Activated naive CD4-positive, alpha-beta T cell (primary cell): ENCODE measurements at places on chromosomes 2 and 18.

- DNase-seq, result no peak
Measured at GRCh38 chr2:238987352-238987981, 139.6 kb downstream of the TWIST2 start.

GRCh38 chr2:86031151-86031550, 74.5 kb downstream of the POLR1A start:
- no peak for DNase-seq

- DNase-seq, result no peak
Measured at GRCh38 chr18:38402509-38402908, 836.9 kb upstream of the CELF4 start.

GRCh38 chr2:195451160-195451559, 205.9 kb upstream of the SLC39A10 start:
- no peak for DNase-seq

GRCh38 chr2:188440849-188441248, 149.2 kb downstream of the GULP1 start:
- no peak for DNase-seq

DNA sequence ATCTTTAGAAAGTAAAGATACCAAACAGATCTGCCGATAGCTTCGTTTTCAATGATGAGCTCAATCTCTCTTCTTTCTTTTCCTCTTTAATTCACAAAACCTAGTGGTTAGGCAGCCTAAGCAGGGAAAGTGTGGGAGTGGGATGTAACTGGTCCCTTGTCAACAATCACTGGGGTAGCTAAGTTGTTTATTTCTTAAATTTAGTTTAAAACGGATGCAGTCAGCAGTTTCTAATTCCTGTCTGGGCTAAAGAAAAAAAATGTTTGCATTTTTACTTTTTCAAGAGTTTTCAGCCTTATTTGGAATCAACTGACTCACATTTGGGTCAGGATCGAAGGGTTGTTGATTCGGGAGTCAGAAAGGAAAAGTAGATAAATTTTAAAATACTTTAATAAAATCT, 137.7 kb upstream of the TACR1 start:
- no peak for DNase-seq

DNA sequence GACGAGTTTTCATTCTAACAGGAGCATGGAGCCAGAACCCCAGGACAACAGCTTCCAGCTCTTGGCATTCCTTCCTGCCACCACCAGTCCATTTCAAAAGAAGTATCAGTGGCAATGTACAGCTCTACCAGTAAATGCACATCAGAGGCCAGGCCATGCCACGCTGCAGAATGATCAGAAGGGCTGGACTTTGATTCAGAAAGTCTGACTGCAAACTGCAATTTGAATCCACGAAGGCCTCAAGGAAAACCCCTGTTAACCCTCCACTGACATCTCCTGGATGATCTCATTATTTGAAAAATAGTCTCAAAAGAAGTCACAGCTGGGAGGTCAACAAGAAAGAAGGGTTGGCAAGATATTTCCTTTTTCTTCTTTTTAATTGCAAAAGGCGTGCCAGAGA, 119.2 kb downstream of the MYO5B start:
- no peak for DNase-seq

DNA sequence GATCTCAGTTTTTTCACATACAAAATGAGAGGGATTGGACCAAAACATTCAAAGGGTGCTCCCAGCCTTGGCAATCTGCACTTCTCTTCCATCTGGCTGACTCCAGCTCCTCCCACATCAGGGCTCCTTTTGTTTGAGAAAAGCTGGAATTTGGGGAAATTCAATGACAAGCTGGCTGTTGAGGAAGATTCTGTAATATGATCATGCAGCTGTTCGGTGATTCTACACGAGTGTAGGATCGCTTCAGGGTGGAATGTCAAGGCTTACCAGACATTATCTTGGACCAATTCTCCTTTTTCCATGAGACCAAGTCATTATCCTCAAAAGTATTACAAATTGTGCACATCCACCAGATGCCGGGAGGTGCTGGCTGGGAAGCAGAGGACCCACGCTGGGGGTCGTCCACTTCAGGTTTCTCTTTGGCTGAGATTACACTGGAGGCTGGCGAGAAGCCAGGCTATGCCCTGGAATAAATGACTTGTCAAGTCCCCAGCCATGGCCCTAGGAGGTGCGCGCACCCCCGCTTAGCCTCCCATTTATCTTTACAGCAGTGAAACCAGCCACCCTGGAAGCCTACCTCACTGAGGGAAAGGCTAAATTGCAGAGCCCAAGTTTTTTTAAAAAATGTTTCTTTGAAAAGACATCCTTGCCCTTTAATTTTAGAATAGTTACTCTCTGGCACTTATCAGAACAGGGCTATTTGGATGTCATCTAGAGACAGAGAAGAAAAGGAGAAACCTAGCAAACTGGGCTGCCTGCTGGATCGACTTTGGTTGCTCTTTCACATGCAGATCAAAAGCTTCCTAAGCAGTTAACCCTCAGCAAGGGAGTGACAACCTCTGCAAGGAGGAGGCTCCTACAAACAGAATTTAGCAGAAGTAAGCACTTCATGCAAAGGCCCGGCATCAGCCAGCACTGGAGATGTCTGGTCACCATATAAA, 42.5 kb upstream of the LCLAT1 start:
- DNase-seq, result no peak

DNA sequence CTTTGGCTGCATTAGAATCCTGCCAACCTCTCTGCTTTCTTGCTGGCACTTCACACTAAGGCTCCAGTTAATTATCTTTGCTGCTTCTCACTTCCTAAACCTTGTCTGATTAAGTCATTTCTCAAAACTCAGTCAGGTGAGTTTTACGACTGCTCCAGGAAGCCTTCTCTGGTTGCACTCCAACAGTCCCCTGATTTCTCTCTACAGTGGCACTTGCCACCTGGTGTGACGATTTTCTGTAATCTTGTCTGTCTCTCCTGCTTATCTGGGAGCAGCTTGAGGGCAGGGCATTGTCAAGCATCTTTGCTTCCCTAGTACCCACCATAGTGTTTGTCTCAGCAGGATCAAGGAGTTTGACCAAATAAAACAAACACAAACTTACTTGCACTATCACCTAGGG, 10.4 kb upstream of the GATA6 start:
- no peak for DNase-seq

GRCh38 chr2:207233731-207234130, 68.0 kb upstream of the KLF7 start:
- no peak for DNase-seq

DNA sequence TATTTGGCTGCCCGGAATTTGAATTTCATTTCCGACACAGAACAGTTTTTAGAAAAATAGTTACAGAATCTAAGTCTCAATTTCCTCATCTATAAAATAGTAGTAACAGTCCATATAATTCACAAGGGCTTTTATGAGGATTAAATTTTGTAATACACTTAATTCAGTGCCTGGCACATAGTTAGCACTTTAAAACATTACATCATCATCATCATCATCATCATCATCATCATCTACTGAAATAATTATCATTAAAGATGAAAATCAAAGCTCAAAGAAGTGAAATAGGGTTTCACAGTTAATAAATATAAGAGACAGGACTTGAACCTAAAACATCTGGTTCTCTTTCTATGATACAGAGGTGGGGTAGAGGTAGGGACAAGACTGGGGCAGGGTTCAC, 13.2 kb downstream of the HEATR5B start:
- DNase-seq, result no peak

- no peak for DNase-seq
Measured at GRCh38 chr2:142933916-142934315, 56.5 kb downstream of the KYNU start.
